ENCODE measurements at places on chromosomes 6 and 20. TPM values are rescaled to one million over a fixed set of nuclear protein-coding genes. Genes with fewer than 3 reads are reported as not detected.

The ARMC12 gene
- 0.31 TPM for total RNA-seq

The NKX2-2 gene
- total RNA-seq, result 0.21 TPM

The KIAA0408 gene
- total RNA-seq, result 33.1 TPM

The LPA gene
- 0.10 TPM for total RNA-seq

The DSN1 gene
- 10.7 TPM for total RNA-seq

The JPH2 gene
- total RNA-seq, result 188 TPM

The RTN4IP1 gene
- total RNA-seq, result 9.9 TPM

The CALHM5 gene
- total RNA-seq, result 1.9 TPM

The SLA2 gene
- 0.21 TPM for total RNA-seq

The CRISP2 gene
- total RNA-seq, result not detected

The UBD gene
- not detected for total RNA-seq

The HLA-DOA gene
- 1.6 TPM for total RNA-seq

The MRAP2 gene
- total RNA-seq, result 32.9 TPM

The CFAP61 gene
- total RNA-seq, result 2.2 TPM

All from tongue (tissue), 3 donors.